ENCODE measurements at places on chromosomes 12 and 14.

DNA sequence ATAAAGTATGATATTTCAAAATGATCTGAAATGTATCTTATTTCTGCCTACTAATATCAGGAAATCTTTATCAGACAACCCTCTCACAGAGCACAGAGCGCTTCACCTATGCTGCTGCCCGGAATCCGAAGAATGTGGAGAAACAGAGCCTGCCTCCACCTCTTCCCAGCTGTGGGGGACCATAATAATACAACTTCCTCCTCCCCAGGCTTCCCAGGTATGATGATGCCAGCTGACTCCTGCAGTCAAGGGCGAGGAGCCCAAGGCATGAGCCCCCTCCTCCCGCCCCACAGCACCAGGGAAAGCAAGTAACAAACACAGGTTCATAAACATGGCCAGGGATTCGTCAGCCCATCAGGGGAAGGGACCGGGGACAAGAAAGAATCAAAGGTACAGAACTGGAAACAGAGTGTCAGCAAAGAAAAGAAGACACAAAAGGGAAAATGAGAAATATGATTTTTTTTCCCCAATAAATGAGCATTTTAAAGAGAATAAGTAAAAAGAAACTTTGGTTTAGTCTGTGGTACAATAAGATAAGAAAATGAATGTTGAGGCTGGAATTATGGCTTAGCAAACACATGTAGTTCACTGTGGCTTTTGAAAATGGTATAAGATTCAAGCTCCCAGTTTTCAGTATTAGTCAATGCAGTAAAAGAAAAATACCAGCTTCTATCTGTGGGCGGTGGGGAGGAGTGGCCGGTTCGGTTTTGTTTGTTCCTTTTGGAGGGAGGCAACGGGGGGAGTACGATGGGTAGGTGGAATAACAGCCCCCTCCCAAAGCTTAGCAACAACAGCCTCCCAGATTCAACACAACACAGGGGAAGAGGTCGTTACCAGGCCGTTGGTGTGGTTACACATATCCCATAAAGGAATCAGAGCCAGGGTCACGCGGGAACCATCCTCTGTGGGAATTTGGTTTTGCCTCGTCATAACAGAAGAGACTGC, 68.3 kb downstream of the SETD3 start:
- no peak for DNase-seq

- no peak for DNase-seq
These were observed 8.8 kb downstream of the AICDA start for GRCh38 chr12:8603856-8604255.

DNA sequence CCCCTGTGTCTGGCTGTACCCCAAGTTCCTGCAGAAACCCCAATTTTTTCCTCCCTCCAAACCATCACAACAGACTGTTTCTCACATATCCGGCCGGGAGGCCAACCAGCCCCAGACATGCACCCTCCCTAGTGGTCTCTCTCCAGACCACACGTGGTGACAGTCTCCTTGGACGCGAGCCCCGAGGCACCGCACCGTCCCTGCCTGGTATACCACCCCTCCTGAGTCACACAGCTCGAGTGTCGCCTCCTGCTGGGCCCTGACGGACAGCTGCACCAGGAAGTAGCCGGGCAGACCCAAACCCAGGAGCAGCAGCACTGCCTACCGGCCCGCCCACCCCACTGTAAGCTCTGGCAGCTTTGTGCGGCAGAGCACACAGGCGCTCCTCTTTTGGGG, 97.4 kb downstream of the RFLNA start:
- peak; percentile 36 for DNase-seq

DNA sequence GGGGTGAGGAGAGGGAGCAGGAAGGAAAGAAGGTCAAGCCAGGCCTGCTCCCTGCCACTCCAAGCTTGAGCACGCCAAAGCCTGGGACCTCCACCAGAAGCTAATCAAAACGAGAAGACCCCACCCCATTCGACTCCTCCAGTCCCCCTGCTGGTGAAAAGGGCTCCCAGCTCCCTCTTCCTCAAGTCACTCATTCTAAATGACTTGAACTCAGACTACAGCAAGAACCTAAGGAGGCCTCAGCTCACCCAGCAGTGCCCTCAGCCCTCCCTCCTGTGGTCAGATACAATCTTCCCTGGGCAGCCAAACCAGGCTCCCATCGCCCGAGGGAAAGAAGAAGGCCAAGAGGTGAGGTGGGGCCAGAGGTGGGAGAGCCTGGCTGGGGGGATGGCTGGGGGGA, 17.4 kb downstream of the HDAC7 start:
- no peak for DNase-seq

GRCh38 chr14:76390621-76391020, 14.7 kb downstream of the ESRRB start:
- no peak for DNase-seq

DNA sequence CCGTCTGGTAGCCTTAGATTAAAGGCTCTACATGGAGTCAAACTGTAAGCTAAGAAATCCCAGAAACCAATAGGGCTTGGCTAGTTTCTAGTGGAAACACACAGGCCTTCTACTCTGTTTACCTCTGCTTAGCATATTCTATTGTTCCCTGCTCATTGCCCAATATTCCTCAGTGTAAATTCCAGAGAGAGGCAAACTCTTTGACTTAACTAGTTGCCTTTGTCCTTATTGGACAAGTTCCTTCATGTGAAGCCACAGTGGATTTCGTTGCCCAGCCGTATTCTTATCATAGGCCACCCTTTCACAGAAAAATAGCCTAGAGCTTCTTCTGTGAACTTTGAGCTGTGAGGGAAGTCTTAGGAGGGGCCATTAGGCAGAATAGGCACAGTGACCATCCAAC, 186.1 kb downstream of the PLCZ1 start:
- no peak for DNase-seq

DNA sequence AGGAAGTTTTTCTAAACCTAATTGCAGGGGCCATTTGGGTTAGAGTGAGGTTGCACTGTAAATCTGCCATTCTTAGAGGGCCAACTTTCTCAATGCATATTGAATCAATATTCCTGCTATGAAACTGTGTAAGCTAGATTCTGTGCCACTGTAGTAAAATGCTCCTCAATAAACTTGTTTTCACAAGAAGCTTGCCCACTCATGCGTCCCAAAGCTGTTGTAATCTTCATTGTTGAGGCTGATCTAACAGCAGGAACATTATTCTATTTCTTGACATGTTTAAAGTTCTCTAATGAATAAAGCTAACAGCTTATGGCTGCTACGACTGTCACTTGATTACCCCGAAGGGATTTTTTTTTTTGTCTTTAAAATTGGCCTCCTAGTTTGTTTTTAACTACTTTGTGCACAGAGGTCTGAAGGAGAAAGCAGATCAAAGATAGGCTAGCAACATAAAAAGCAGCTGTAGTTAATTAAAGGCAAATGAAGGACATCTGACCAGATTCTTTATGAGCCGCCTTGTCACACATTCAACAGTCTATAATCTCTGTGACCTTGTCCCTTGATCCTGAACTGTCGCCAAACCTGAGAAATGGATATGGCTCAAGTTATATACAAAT, 243.7 kb downstream of the PAX9 start:
- no peak for DNase-seq

DNA sequence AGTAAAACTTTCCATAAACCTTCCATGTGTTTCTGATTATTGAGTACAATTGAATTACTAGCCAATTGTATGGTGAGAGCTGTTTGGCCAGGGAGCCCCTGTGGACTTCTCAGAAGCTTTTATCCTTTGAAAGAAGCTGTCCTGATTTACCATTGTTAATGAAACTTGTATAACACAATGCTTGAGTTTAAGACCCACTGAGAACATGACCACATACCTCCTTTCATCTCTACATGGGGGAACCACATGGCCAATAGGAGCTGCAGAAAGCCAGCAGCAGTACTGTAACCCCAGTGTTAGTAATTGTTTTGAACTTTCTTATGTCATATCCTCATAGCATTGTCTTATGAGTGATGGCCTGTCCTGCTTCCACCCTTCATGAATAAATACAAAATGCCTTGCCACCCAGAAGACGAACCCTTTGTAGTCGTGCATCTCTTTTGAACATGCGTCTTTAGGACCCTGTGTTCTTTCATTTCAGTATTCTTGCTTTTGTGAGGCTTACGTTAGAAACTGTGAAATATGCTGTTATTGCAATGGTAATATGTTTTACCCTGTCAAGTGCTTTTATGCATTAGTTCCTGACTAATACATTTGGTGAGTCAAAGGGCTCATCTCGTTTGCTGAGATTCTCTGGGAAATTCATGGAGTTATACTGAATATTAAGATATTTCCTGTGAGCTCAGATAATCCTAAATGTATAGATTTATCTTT, 815.7 kb downstream of the NRXN3 start:
- DNase-seq: no peak

- DNase-seq: no peak
These were observed 30.7 kb downstream of the FRMD6 start for GRCh38 chr14:51682411-51682810.

DNA sequence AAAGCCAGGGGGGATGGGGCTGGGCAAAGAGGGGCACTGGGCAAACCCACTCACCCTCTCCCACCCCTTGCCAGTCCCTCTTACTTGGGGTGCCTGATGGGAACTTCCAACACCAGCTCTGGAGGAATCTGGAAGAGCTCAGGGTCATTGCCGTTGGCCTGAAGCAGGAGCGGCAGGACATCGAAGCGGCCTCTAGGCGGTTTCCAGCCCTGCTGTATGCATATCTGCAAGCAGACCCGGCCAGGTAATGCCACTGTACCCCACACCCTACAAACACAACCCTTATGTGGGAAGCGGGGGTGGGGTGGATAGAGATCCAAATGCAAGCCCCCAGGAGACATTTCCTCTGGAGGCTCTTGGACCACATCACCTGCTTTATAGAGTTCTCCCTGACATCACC, 83.6 kb downstream of the NOS1 start:
- no peak for DNase-seq

- DNase-seq: no peak
These were observed 19.3 kb downstream of the FMNL3 start for GRCh38 chr12:49687941-49688340.

DNA sequence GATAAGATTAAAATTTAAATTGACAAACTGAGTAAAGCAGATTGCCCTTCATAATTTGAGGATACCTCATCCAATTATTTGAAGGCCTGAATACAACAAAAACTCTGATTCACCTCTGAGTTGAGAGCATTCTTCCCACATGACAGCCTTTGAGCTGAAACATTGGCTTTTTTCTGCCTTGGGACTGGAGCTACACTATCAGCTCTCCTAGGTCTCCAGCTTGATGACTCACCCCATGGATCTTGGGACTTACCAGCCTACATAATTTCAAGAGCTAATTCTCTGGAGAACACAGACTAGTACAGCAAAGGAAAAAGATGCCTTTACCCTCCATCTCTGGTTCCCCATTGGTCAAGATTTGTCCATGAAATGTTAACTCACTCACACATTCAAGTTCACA, 555.1 kb downstream of the FOXG1 start:
- no peak for DNase-seq

DNA sequence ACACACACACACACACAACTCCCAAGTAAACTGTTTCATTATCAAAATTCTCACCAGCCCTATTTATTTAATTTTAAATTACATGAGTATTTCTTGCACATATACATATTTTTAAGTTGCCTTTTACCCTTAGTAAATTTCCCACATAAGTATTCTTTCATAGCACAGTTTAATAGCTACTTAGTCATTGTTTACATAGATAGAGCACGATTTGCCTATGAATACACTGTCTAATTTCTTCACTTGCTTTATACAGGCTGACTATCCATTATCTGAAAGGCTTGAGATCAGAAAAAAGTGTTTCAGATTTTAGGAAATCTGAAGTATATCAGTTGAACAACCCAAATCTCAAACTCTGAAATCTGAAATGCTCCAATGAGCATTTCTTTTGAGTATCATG, 30.9 kb downstream of the NIN start:
- DNase-seq: no peak

DNA sequence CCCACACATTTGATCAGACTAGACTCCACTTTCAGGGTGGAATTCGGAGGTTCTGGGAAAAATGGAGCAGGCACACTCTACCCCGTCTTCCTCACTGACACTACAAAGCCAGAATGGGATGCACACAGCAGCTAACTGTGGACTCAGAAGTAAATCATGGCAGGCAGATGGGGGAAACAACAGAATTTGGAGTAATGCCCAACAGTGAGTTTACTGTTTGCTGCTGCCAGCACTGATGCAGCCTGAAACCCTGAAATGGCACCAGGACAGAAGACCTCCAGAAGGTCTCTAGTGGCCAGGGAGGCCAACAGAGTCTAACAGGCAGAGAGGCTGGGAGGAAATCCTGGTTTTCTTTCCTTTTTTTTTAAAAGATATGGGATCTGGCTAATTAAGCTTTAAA, 24.6 kb downstream of the KCTD10 start:
- DNase-seq: no peak

GRCh38 chr14:61730756-61731373, 31.4 kb upstream of the SNAPC1 start:
- DNase-seq: no peak

DNA sequence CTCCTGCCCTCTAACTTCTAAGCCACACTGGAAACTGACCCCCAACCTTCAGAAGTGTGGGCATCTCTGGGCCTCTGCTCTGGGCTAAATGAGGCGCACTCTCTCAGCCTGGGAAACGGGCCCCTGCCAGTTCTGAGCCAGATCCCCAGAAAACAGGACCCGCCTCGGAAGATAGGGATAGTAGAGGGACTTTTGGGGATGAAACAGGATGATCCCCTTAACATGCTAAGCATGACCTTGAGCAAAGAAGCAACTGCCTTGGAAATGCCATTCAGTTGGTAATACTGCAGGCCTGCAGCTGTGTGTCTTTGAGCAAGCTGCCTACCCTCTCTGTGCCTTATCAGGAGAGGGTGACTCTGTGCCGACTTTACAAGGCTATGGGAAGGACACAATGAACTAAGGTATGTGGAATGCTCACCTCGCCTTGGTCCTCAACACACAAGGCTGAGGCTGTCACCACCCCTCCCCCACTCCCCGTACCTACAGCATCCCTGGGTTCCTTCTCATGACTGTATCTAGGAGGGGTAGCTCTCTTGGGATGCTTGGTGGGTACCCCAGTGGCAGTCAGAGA, 54.0 kb downstream of the NCOR2 start:
- no peak for DNase-seq

DNA sequence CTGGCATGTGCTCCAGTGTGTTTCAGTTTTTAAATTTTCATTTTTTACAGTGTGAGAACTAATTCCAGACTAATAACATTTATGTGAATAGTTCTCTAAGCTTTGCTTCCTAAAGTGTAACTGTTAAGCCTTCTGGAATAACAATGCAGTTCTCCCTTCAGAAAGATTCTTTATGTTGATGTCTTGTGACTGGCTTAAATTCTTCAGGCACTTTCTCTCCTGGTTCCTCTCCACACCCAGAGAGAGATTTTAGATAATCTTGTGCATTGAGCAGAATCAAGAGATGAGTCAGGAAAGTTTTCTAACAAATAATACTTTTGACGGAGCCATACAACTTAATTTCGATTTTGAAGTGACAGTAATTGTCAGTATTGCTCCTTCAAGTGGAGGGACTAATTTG, 118.5 kb downstream of the RAD51B start:
- DNase-seq: no peak

All from endothelial cell (in vitro differentiated cells).